Dermis lymphatic vessel endothelial cell (primary cell): ENCODE measurements at places on chromosomes 7 and 10. TPM values are rescaled to one million over a fixed set of nuclear protein-coding genes. Genes with fewer than 3 reads are reported as not detected.

Gene C10orf71
- total RNA-seq, result not detected in 2 replicates

Gene NRCAM
- 0.60 and 1.2 TPM in 2 replicates for total RNA-seq

Gene BMPER
- total RNA-seq, result 1.1 and 1.3 TPM in 2 replicates

Gene DRGX
- not detected in 2 replicates for total RNA-seq

Gene MOGAT3
- not detected in 2 replicates for total RNA-seq

Gene SUN3
- total RNA-seq, result not detected in 2 replicates

Gene CPA2
- total RNA-seq, result not detected in 2 replicates

Gene SPDYE6
- total RNA-seq, result not detected in 2 replicates

Gene PDE6C
- total RNA-seq, result not detected in 2 replicates

Gene TSPAN33
- total RNA-seq, result 0.11 TPM in 1 of 2 replicates, not detected in the other

Gene FFAR4
- total RNA-seq, result not detected in 2 replicates

Gene CYP3A7
- total RNA-seq, result not detected in 2 replicates

Gene DPY19L1
- 55.4 and 78.5 TPM in 2 replicates for total RNA-seq

Gene TMEM229A
- total RNA-seq, result not detected in 2 replicates

Gene NEUROD6
- total RNA-seq, result not detected in 2 replicates

Gene TEX36
- total RNA-seq, result not detected in 2 replicates

Gene LDB1
- total RNA-seq, result 42.6 and 43.0 TPM in 2 replicates

Gene SPDYE1
- not detected in 2 replicates for total RNA-seq

Gene PILRA
- 0.17 and 0.22 TPM in 2 replicates for total RNA-seq

Gene HOXA7
- total RNA-seq, result 1.4 and 2.5 TPM in 2 replicates

Gene SNCG
- 153 and 248 TPM in 2 replicates for total RNA-seq

Gene FAM20C
- total RNA-seq, result 1.3 and 1.4 TPM in 2 replicates

Gene IPMK
- 6.8 and 7.0 TPM in 2 replicates for total RNA-seq

Gene VSIR
- total RNA-seq, result 6.5 and 10.4 TPM in 2 replicates

Gene CNNM2
- total RNA-seq, result 2.4 and 2.5 TPM in 2 replicates

Gene RNF32
- total RNA-seq, result 0.17 and 0.43 TPM in 2 replicates

Gene CDC14C
- total RNA-seq, result under 0.01 TPM in 1 of 2 replicates, not detected in the other

Gene ELOVL3
- not detected in 2 replicates for total RNA-seq

Gene TSC22D4
- 16.6 and 18.7 TPM in 2 replicates for total RNA-seq

Gene SYT15
- total RNA-seq, result 0.54 and 2.2 TPM in 2 replicates

Gene IGF2BP3
- 1.7 and 2.1 TPM in 2 replicates for total RNA-seq

Gene CALML5
- not detected in 2 replicates for total RNA-seq

Gene ANKRD22
- total RNA-seq, result not detected in 2 replicates

Gene SPDYE5
- not detected in 2 replicates for total RNA-seq

Gene LBX1
- not detected in 2 replicates for total RNA-seq

Gene ZNF716
- total RNA-seq, result not detected in 2 replicates

Gene PRKAR2B
- total RNA-seq, result 12.6 and 16.0 TPM in 2 replicates

Gene ETV1
- 5.6 and 13.9 TPM in 2 replicates for total RNA-seq

Gene GIMAP8
- 164 and 241 TPM in 2 replicates for total RNA-seq

Gene EPDR1
- total RNA-seq, result 0.69 and 3.3 TPM in 2 replicates

Gene LRRN3
- not detected in 2 replicates for total RNA-seq

Gene AHR
- total RNA-seq, result 112 and 165 TPM in 2 replicates

Gene GHRHR
- not detected in 2 replicates for total RNA-seq

Gene C10orf67
- total RNA-seq, result under 0.01 TPM in 1 of 2 replicates, not detected in the other

Gene OR9A2
- total RNA-seq, result not detected in 2 replicates

Gene CASP2
- 13.7 and 17.4 TPM in 2 replicates for total RNA-seq
